ENCODE measurements at places on chromosomes 6 and 20.

- no peak for DNase-seq
Measured at GRCh38 chr6:96099069-96099468, 83.3 kb downstream of the FUT9 start.

DNA sequence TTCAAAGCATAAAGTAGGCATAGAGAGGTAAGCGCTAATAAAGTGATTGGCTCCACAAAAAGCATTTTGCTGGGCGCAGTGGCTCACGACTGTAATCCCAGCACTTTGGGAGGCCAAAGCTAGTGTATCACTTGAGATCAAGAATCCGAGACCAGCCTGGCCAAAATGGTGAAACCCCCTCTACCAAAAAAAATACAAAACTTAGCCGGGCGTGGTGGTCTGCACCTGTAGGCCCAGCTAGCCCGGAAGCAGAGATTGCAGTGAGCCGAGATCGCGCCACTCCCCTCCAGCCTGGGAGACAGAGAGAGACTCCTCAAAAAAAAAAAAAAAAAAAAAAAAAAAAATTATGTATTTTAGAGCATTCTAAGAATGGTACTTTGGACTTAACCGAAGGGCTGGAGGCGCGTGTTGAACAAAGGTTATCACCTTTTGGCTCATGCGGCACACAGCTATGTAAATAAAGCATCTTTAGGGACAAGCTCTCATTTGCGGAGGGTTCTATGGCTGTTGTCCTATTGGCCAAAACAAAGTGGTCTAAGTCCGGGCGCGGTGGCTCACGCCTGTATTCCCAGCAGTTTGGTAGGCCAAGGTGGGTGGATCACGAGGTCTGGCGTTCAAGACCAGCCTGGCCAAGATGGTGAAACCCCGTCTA, 17.4 kb downstream of the HFE start:
- DNase-seq, result no peak

DNA sequence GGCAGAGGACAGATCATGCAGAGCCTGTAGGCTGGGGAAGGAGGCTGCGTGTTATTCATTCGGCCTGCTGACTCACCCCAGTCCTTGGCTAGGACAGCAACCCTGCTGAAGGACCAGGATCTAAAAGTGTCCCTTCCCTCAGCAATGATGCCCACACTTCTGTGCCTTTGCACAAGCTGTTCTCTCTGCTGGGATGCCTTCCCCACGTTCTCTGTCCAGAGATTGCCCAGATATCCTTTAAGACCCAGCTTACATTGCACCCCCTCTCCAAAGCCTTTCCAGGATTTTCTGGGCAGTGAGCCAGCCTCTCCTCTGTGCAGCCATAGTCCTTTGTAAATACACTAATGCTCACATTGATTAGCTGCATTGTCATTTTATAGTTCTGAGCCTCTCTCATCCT, 99.3 kb upstream of the CHD6 start:
- DNase-seq, result no peak

GRCh38 chr20:8400486-8400885, 268.4 kb downstream of the PLCB1 start:
- no peak for DNase-seq

DNA sequence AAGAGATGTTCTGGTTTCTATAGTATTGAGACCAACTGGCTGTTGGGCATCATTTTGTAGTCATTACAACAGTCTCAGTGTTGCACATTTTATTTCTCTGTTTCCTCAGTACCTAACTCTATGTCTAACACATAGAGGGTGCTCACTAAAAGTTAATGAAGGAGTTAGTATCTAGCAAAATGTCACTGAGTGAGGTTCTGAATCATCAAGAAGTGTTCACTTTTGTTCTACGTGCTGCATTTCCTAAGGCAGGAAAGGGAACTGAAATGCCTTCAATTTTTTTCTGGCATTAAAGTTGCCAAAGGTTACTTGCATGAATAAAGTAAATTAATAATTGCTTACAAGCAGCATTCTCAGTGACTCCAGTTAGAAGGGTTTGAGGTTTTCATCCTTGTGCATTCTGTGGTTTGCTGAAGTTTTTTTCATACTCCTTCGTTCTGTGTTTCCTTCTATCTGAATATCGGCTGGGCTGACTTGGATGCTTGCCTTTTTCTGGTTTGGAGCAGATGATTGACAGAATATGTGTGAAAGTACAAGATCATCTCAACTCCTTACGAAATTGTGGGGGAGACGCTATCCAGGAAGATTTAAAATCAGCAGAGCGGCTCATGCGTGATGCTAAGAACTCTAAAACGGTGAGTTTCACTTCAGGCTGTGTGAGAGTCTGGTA, 114.5 kb upstream of the SCGN start:
- no peak for DNase-seq

- DNase-seq, result no peak
Measured at GRCh38 chr6:43810965-43811732, 41.1 kb downstream of the VEGFA start.

GRCh38 chr6:11437824-11438459, 99.6 kb upstream of the TMEM170B start:
- no peak for DNase-seq

DNA sequence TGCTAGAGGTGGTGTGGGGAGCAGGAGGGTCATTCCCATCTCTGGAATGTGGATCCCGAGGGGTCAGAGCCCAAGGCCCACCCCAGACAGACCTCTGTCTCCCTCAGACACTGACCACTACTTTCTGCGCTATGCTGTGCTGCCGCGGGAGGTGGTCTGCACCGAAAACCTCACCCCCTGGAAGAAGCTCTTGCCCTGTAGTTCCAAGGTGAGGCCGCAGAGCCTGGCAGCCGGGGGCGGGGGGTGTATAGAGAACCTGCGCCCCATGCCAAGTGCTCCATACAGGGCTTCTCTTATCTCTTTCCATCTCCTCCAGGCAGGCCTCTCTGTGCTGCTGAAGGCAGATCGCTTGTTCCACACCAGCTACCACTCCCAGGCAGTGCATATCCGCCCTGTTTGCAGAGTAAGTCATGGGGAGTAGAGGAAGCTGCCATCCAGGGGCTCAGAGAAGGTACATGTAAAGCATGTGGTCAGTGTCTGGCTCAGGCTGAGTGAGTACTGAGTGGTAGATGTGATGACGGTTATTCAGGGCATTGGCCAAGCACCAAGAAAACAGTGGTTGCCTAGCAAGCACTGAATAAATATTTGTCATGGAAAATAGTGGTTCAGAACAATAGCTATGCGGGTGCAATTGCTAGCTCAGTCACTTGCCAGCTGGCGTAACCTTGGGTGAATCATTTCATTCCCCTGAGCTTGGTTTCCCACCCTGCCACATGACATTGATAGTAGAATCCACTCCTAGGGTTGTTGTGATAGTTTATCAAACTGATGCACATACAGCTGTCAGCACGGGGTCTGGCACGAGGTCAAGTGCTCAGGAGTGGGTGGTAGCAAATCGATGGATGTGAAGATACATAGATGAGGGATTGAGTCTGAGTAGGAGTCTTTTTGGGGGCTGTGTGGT, 3.5 kb downstream of the PIGT start:
- DNase-seq, result no peak

DNA sequence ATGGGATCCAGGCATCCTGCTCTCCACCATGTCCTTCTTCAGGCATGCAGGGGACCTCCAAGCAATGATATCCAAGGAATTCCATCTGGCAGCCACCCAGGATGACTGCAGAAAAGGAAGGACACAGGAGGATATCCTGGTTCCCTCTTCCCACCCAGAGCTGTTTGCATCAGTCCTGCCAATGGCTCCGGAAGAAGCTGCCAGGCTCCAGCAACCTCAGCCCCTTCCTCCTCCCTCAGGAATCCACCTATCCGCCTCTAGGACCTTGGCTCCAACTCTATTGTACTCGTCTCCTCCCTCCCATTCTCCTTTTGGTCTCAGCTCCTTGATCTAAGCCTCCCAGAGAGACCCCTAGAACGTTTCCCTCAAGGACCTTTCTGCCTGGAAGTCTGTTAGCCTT, 733 bp upstream of the PSORS1C2 start:
- DNase-seq, result no peak

GRCh38 chr6:106356378-106356777, 4.1 kb upstream of the CRYBG1 start:
- no peak for DNase-seq

DNA sequence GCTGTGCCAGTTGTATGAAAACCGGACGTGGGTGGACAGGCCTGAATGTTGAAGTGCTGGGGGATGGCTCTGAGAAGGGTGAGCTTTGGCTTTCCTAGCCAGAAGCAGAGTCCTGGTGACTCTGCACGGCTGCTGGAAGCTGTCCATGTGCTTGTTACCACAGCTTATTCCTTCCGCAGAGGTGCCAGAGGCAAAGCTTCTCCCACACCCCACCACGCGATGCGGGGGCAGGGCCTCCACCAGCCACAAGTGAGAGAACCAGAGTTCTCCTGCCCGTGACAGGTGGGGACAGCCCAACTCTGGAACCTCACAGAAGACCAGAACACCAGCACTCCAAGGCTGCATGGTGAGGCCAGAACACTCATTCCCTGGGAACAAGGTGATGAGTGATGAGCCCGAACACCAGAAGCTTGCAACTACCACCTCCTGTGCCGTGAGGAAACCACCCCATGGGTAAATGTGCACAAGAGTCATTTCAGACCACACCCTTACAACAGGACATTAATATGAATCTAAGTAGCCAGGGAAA, 36.7 kb downstream of the JAG1 start:
- no peak for DNase-seq

All from left hindlimb (tissue), 1 donor.